ENCODE measurements at places on chromosomes 12 and 14.

DNA sequence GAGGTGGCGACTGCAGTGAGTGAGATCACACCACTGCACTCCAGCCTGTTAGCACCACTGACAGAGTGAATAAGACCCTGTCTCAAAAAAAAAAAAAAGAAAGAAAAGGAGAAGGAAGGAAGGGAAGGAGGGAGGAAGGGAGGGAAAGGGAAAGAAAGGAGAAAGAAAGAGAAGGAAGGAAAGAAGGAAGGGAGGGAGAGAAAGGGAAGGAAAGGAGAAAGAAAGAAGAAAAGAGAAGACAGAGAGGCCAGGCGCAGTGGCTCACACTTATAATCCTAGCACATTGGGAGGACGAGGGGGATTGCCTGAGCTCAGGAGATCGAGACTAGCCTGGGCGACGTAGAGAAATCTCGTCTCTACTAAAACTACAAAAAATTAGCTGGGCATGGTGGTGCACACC lies 13.2 kb downstream of the DCAF5 start:
- DNase-seq, result no peak

GRCh38 chr12:17158201-17158600 lies 552.2 kb upstream of the LMO3 start:
- DNase-seq, result no peak

GRCh38 chr12:132444957-132445883 lies 44.7 kb upstream of the FBRSL1 start:
- DNase-seq, result peak; percentile 83

- DNase-seq, result no peak
These were observed 189.0 kb upstream of the CCND2 start for GRCh38 chr12:4084573-4084972.

DNA sequence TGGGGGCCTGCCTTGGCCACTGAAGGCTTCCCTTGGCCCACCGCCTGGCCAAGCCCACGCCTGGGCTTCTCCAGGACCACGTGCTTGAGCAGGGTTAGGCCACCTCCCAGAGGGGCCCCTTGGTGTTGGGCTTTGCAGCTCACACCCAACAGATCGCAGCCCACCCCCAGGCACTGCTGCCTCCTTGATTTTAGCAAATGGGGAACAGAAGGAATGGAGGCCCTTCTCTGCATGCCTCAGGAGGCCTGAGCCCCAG lies 23.3 kb downstream of the RAB35 start:
- DNase-seq, result no peak

DNA sequence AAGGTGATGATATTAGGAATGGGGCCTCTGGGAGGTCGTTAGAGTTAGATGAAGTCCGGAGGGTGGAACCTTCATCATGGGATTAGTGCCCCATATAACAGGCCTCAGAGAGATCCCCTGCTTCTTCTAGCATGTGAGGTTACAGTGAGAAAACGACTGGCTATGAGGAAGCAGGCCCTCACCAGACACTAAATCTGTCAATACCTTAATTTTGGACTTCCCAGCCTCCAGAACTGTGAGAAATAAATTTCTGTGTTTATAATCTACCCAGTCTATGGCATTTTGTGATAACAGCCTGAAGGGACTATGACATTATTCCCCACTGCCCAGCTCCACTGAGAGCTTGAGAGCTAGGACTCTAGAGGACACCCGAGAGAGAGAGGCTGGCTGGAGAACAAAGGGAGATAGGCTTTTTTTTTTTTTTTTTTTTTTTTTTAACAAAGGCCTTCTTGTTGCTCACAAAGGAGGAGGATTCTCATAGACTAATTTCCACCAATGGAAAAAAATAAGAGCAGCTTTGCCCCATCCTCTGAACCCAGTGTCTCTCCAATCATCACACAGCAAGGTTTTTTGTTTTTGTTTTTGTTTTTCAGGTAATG lies 87.8 kb upstream of the EEA1 start:
- DNase-seq, result no peak

DNA sequence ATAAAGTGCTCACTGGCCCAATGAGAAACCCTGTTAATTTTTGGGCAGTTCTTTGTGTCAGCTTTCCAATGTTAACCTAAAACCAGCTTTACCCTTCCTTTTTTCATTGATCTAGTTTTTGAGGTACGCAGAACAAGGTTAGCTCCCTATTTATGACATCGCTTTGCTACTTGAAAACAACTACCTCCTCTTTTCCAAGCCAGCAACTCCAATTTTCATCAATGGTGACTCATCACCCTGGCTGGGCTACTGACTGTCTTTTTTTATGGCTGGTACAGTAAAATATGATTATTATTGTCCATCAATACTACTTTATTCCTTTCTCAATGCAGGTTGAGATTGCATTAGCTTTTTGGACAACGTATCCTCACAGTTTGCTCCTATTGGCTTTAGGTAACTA lies 22.5 kb upstream of the AKAP6 start:
- DNase-seq, result no peak

- no peak for DNase-seq
These were observed 40.2 kb downstream of the ETV6 start for GRCh38 chr12:11689591-11690186.

- no peak for DNase-seq
These were observed 74.6 kb downstream of the SRRM4 start for GRCh38 chr12:119055977-119056376.

DNA sequence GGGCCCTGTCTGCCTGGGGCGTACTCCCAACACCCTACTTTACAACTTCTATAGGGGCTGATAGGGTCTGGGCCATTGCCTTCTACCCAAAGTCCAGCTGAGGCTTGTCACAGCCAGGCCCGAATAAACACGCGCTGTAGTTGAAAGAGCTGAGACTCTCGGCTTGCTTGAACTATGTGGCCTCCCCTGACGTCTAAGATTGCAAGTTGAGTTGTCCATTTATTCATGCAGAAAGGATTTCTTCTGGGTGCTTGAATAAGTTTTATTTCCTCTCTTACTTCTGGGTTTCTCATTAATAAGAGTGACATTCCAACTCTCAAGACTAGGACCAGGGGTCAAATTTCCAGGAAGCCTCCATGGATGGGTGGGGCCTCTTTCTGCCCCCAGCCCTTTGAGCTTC lies 74.4 kb upstream of the VRK1 start:
- no peak for DNase-seq

DNA sequence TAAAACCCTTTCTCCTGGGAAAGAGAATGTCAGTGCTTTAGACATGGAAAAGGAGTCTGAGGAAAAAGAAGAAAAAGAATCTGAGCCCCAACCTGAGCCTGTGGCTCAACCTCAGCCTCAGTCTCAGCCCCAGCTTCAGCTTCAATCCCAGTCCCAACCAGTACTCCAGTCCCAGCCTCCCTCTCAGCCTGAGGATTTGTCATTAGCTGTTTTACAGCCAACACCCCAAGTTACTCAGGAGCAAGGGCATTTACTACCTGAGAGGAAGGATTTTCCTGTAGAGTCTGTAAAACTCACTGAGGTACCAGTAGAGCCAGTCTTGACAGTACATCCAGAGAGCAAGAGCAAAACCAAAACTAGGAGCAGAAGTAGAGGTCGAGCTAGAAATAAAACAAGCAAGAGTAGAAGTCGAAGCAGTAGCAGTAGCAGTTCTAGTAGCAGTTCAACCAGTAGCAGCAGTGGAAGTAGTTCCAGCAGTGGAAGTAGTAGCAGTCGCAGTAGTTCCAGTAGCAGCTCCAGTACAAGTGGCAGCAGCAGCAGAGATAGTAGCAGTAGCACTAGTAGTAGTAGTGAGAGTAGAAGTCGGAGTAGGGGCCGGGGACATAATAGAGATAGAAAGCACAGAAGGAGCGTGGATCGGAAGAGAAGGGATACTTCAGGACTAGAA lies 6.1 kb downstream of the PNN start:
- DNase-seq, result no peak

DNA sequence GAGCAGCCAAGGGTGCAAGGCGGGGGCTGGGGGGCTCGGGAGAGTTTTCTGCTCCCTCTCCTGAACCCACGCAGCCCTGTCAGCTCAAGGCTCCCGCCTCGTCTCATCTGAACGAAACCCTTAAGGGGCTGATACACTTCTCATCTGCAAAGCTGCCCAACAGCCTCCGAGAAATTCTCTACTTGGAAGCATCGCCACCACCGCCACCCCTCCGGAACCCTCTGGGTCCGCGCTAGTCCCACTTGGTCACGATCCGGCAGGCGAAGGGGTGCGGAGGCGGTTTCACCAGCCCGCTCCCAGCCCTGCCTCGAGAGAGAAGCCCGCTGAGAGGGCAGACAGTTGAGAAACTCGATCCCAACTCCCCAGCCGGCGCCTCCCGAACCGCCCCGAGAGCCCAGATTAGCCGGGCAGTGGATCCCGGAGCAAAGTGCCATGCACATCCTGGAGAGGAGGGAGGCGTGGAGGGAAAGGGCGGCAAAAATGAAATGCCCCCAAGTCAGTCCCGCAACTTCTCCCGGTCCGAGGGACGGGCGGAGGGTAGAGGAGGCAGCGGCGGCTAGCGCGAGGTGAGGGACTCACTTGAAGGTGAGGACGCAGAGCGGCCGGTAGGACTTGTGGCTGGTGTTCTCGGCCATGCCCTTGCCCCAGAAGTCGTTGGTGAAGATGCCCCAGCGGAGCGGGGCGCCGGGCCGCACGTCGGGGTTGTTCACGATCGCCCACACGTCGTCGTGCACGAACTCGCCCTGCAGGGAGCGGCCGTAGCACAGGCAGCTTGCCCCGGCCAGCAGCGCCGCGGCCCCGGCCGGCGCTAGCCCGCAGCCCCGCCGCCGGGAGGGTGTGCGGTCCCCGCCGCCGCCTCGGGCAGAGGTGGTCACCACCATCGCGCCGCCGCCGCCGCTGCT lies 620 bp downstream of the TMTC1 start:
- DNase-seq, result no peak

- DNase-seq, result no peak
These were observed 41.8 kb upstream of the PTPRR start for GRCh38 chr12:70962226-70962794.

GRCh38 chr14:75365116-75365515 lies 62.7 kb upstream of the JDP2 start:
- DNase-seq, result no peak

DNA sequence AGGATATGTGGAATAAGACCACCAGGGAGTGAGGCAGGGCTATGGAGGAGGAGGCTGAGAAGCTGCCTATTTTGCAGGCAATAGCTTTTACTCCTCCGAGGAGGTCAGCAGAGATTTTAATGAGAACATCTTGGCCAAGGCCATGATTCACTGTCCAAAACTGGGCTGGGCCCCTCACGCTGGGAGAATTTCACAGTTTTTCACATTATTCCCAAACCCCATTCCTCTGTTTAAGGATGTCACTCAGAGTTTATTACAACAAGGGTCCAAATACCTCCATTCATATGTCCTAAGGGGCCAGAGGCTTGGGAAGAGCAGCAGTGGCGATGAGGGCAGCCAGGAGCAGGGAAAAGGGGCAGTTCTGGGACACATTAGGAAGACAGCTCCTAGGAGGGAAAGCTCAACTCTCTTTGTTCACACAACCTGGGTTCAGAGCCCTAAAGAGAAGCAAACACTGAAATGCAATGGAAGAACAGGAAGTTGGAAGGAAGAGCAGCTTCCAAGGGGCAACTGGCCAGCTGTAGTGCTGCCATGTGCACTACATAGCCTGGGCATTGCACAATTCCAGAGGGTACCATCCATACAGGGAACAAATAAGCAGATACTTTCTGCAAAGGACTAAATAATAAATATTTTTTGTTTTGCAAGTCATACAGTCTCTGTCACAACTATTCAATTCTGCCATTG lies 283.2 kb downstream of the NUAK1 start:
- DNase-seq, result no peak

DNA sequence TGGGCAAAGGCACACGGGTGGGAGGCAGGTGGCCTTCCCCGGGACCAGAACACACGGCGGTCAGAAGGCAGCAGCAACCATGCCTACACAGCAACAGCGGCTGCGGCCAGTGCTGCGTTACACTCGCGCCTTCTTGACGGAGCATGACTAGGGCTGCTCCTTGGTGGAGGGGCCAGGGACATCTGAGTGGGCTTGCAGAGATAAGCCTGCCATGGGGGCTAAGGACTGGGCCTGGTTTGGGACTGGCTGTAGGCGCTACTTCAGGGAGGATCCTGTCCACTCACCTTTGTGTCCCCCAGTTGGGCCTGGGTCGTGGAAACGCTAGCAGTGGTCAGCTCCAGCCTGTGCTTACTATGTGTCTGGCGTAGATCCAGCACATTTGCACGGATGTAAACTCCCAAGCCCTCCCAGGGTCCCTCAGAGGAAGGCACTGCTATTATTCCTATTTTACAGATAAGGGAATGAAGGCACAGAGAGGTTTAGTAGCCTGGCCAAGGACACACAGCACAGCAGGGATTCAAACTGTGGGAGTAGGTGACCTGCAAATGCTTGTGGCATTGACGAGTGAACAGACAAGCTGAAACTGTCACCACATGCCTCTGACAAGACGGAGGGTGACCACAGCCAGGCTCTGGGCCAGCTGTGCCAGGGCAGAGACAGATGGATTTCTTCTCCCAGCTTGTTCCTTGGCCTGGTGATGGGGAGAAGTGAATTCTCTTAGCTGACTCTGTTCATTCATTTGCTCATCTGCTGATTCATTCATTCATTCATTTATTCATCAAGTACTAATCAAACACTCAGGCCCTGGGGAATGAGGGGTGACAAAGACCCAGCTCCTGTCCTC lies 31.9 kb upstream of the DLK1 start:
- DNase-seq, result no peak

- no peak for DNase-seq
These were observed 239.0 kb downstream of the SLC16A7 start for GRCh38 chr12:59834659-59835474.

- DNase-seq, result no peak
These were observed 117.3 kb downstream of the CPNE8 start for GRCh38 chr12:38788106-38788505.

GRCh38 chr14:45868863-45869262 lies 615.9 kb upstream of the MIS18BP1 start:
- no peak for DNase-seq

DNA sequence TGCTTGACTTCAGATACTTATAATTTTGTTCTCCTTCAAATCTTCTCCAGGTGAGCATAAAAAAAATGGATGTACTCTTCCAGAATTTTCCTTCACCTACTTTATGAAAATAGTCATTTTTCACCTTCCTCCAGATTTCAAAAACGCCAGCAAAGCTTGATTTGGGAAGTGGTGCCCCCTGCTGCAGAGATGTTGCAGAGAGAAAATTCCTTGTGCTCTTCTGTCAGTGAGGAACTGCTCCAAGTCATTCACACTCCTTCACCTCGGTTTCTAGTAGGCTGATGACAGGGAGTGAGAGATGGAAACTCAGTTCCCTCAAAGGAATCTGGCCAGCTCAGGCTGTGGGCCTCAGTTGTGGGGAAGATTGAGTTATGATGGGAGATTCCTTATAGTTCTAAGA lies 24.2 kb upstream of the RNASE3 start:
- DNase-seq, result no peak

GRCh38 chr12:123131291-123131832 lies 19.5 kb downstream of the PITPNM2 start:
- no peak for DNase-seq

DNA sequence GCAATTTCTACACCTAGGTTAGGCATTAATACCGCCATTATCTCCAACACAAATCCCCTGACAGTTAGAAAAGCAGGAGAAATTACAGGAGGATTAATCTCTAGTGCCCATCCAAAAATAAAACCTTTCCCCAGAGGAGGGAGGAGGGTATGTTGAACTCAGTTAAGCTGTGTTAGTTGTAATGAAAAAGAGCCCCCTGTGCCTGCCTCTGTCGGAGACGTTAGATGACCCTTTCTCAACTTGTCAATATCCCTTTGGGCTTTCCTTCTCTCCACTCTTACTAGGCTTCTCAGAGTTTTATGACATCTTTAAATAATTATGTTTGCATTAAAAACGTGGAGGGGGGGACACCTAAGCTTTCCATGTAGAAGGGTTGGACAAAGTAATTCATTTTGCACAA lies 278.2 kb downstream of the PDZRN4 start:
- DNase-seq, result no peak

- DNase-seq, result no peak
These were observed 935.5 kb upstream of the FBXO33 start for GRCh38 chr14:40367717-40368116.

GRCh38 chr14:20681348-20682126 lies 2.8 kb upstream of the RNASE4 start:
- DNase-seq, result peak; percentile 77
